ENCODE measurements at places on chromosomes 16 and 17. TPM values are rescaled to one million over a fixed set of nuclear protein-coding genes. Genes with fewer than 3 reads are reported as not detected.

Gene MRTFB
- 9.4 TPM for total RNA-seq

Gene PRSS27
- 0.57 TPM for total RNA-seq

Gene CD300LG
- total RNA-seq = not detected

Gene ITGAX
- total RNA-seq = under 0.01 TPM

Gene RHBDF1
- total RNA-seq = 71.1 TPM

Gene TEKT5
- under 0.01 TPM for total RNA-seq

Data from placental pericyte (primary cell).